Jurkat, Clone E6-1 (cell line): ENCODE measurements at places on chromosomes 13 and 19.

DNA sequence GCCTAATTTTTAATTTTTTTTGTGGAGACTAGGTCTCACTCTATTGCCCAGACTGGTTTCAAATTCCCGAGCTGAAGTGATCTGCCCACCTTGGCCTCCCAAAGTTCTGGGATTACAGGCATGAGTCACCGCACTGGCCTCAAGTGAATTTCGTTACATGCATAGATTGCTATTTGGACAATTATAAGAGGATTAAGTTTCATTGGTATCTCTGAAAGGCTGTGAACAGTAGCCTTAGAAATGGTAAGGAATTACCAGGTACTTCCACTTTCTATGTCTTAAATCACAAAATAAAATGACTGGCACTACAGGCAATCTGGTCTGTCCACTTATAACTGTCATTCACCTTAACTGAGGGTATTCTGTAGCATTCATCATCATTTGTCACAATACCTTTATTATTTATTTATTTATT lies 2.9 kb upstream of the CCDC9 start:
- no peak for DNase-seq

DNA sequence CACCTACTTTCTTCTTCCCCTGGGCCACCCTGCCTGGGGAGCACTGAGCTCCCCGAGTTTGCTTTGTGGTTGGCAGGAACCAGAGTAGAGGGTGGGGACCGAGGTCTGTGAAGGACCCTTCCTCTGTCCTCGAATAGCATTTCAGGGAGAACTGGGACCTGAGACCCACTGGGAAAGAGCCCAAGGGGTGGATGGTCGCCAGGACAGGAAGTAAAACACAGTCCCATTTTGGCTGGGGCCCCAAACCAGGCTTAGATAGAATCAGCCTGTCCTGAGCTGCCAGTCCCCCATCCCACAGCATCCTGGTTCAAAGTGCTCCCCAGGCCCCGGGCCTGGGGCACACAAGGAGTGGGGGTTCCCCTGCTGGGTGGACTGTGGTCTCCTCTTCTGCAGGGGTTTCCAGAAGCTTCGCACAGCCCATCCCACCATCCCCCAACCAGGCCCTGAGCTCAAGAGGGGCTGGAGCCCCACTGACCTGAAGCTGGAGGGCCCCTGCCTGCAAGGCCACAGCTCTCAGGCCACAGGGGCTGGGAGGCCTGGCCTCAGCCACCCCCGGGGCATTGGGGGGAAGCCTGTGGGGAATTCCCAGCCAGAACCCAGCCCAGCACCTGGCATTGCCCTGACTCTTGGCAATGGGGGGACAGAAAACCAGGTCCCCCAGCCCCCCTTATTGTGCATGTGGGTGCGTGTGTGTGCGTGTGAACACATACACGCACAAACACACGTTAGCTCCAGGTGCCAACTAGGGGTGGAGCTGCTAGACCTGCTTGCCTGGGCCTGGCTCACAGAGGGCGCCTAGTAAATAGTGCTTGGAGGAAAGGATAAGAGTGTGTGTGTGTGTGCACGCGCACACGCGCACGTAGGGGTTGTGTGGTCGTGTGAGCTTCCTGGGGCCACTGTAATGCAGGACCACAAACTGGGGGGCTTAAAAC lies 995 bp upstream of the MKNK2 start:
- peak; percentile 71 for DNase-seq

DNA sequence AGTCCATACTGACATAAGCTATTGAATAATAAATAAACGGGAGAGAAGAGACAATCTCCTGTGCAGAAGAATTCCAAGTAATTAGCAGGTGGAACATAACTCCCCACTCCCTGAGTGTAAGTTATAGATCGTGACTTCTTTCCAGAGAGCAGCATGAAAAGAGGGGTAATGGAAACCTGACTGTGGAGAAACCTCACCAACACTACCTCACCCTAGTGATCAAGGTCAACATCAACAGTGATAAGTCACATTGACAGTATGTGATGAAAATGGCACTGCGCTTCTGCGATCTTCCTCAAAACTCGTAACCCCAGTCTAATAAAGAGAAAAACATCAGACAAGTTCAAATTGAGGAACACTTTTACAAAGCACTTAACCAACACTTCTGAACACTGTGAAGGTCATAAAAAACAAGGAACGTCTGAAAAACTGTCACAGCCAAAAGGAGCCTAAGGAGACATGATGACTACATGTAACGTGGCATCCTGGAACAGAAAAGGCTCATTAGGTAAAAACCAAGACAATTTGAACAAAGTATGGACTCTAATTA lies 19.8 kb downstream of the CAB39L start:
- DNase-seq: no peak

DNA sequence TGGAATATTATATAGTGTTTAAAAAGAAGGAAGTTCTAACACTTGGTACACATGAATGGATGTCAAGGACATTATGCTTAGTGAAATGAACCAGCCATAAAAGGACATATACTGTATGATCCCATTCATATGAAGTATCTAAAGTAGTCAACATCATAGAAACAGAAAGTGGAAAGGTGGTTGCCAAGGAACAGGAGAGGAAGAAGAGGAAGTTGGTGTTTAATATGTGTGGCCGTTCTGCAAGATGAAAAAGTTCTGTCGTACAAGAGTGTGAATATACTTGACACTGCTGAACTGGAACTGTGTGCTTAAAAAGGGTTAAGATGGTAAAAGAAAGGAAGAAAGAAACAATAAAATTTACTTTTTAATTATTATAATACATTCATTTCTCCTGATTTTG lies 33.1 kb upstream of the C1QTNF9 start:
- peak; percentile 39 for DNase-seq

GRCh38 chr13:32426990-32427851 lies 709 bp downstream of the N4BP2L1 start:
- peak; percentile 50 for DNase-seq

DNA sequence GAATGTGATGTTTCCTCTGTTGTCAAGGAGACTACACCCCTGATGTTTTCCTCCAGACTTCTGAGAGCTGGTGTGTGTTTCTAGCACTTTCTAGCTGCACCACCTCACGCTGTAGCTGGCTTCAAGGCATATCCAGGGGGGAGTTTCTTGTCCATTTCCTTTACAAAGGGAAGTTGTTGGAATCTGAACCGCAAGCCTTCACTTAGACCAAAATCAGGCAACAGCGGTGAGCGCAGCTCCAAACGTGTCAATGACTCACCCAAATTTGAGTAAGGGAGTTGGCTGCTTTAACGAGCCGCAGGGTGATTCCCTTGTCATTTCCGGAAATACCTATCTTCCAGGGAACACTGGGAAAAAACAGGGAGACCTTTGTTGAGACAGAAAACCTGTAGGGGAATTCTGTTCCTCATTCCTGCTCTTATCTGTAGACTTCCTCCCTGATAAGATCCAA lies 2.5 kb downstream of the LDLR start:
- no peak for DNase-seq

GRCh38 chr13:49421391-49421790 lies 22.5 kb downstream of the CAB39L start:
- no peak for DNase-seq

DNA sequence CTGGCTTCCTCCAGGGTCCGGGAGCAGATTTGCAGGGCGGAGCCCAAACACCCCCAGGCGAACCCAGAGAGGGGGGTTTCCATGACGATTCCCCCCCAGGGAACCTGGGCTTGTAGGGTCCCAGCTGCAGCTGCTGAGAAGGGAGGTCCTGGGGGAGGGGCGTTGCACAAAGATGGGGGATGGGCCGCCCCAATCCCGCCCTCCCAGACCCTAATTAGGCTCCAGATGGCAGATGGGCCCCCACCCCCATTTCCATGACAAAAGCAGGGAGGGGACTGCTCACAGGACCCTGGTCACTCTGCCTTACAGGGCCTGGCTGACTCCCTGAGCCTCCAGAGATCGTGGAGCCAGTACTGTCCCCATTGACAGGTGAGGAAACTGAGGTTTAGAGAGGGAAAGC lies 15.2 kb downstream of the ELAVL3 start:
- DNase-seq: no peak

GRCh38 chr13:59458908-59459579 lies 704.7 kb downstream of the DIAPH3 start:
- peak; percentile 62 for DNase-seq

DNA sequence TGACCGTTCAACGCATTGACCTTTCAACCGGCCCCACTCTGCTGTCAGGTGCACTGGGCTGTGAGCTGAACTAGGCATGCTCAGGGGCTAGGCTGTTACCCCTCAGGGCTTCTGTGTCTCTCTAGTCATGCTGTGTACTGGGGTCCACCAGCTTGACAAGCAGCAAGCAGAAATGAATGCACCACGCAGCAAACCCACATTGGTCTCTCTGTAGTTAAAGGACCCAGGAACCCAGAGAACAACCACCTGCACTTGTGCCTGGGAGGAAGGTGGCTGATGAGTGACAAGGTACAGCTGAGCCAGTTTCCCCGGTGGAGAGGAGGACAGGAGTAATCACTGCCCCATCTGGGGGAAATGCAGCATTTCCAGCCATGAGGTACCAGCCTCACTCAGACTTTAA lies 159.9 kb downstream of the USP12 start:
- no peak for DNase-seq

DNA sequence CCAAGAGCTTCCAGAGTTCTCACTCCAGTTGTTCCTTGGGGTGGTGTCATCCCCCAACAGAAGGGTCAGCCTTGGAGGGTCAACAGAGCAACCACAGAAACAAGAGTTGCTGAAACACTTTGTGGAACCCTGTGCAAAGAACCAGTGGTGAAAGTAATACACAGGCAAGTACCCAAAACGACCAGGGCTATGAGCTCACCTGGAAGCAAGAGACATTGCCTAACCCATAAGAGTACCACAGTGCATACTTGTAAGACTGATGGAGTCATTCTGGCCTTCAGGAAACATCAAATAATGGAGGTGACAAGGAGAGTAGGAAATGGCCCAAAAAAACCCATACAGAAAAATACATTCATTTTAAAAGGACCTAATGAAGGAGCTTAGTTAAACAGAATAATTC lies 184.3 kb upstream of the TSC22D1 start:
- no peak for DNase-seq

DNA sequence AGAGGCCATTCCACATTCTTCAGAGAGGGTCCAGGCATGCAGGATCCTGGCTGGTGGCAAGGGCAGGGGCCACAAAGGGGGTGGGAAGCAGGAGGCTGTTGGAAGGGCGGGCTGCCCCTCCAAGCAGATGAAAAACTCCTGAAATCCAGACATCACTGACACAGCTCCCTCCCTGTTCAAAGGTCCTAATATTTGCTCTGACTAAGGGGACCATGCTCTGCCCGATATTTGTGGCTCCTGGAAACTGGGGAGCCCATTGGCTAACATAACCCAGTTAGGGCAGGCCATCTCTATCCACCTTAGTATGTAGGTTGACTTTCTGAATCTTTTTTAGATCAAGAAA lies 3.3 kb upstream of the CDX2 start:
- DNase-seq: no peak

- DNase-seq: no peak
Observed at GRCh38 chr19:49249933-49250332, 75.1 kb downstream of the SLC6A16 start.

- DNase-seq: no peak
Observed at GRCh38 chr19:51417107-51417809, at the start of gene SIGLEC10. SIGLEC10 (minus strand) TSS chr19:51417642; CDS start chr19:51417581, 61 bp downstream.
